ENCODE measurements at places on chromosomes 1 and 21.
A peak's percentile ranks its signal among the peaks of the same experiment; 100 is the strongest.

DNA sequence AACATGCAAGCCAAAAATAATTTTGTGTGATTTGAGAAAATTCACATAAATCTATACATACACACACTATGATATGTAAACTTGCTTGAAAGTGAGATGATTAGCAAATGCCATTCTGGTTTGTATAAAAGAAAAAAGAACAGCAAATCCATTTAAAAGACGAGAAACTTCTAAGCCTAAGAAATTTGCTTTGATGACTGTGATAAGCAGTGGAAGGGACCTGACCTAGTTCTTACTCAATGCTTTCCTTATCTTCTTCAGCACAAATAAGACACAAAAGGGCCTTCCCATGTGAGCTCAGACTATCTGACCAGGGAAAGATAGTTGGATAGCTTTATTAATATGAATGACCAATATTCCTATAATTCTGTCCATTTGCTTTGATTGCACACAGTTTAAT is 25.3 kb upstream of the NMNAT2 start:
- DNase-seq: no peak

DNA sequence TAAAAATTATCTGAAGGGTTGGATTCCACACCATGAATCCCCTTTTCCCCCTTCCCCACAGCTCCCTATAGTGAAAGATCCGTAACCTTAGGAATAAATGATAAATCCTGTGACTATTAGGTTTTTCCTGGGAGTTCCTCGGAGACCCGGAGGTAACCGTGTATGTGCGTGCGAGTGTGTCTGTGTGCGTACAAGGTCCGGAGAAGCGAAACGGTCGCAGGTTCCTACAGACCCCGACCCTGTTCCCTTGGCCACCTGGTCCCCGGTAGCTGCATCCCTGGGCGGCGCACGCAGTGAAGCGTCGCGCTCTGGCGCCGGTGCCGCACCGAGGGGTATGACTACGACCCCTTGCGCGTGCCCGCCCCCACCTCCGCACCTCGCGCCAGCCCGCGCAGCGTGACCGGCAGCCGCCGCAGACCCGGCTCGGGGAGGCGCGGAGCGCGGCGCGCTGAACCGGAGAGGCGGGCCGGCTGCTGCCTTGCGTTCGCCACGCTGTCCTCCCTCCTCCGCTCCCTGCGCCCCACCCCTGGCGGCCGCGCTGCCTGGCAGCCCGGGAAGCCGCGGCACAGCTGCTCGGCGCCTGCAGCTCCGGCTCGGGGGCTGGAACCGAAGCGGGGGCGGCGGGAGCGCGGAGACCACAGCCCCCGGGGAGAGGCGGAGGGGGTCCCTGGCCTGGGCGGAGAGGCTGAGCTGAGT is at the start of gene AK5:
TSS of gene AK5 (plus strand) at position 529 of the 696 bp plus-strand sequence. CDS start 295 bp downstream, outside the sequence.
- DNase-seq: no peak

DNA sequence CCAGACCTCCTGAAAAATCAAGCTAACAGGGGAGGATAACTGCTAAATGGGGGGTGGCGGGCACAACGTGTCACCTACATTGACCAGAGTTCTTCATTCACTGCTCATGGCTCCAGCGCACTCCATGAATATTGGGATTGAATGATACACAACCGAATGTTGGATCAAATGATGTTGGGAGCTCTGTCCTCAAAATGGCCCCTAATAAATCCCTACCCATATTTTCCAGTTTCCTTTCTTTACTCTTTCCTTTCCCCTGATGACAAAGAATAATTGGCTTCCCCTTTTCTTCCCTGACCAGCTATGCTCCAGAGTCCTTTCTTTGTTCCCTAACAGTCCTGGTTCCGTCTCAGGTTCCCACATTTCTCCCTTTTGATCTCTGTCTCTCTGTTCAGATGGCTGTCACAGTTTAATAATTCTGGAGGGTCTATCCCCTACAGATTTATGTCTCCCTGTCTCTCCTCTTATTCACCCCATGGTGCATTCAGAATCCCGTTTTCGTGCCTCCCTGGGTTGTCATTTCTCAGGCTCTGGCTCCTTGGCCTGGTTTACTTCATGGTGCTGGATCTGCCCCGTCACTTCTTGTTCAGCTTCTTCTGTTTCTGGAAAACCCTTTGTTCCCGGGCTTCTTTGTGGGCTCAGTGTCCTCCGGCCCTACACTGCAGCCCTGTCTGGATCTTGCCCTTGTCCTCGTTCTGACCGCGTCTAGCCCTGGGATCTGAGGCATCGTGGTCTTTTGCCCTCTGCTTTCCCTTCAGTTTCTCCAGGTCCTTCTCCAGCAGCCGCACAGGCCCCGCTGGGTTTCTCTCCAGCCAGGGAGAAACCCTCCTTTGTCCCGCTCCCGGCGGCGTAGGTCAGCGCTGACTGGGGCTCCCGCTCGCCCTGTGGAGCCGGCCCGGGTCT is 78.3 kb downstream of the NDUFS5 start:
- DNase-seq: no peak

- no peak for DNase-seq
These were observed 310.0 kb upstream of the C1orf174 start for GRCh38 chr1:4210043-4210442.

DNA sequence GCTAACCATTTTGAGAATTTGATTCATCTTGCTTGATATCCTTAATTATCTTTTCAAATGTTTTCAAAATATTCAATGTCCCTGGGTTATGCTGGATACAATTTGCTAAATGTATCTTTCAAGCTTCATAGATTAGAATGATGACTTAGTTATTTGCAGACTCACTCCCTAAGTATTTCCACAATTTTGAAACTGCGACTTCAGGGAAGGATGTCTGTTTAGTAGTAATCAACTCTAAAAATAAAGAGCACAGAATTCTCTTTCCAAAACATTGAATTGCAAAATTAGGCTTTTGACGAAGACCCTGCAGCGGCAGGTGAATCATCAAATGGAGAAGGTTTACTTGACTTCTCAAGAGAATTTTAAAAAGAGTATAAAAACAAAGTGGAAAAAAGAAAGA is 14.2 kb downstream of the RGS1 start:
- DNase-seq: no peak

- DNase-seq: no peak
These were observed 342.1 kb upstream of the NR5A2 start for GRCh38 chr1:199685369-199685768.

DNA sequence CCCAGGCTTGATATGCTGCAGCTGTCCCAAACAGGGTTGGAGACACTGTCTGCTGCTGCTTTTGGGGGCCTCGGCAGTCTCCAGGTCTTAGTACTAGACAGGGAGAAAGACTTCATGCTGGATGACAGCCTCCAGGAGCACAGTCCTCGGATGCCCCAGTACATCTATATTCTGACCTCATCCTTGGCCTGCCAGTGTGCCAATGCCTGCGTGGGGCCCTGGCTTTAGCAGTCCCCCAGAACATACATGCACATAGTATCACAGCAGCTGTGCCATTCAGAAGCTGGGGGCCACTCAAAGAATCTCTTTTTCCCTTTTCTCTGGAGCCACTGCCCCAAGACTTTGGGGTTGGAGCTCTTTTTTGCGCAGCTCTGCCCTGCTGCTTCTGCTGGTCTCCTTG is 4.4 kb upstream of the ZSCAN20 start:
- DNase-seq: no peak

DNA sequence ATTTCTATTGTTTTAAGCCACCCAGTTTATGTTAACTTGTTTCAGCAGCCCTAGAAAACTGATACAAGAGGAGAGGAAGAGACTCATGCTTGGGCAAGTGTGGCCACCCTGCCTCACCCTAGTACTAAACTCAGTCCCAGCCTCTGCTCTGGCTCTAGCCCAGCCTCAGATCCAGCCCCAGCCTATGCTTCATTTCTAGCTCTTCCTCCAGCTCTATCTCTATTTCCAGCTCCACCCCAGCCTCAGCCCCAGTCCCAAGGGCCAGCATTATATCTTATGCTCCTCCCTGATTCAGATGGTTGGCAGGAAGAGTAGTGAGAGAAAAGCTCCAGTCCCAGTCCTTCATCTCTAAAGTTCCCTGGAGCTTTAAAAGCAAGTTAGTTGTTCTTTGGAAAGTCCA is 535.5 kb downstream of the PTPRC start:
- DNase-seq: no peak

DNA sequence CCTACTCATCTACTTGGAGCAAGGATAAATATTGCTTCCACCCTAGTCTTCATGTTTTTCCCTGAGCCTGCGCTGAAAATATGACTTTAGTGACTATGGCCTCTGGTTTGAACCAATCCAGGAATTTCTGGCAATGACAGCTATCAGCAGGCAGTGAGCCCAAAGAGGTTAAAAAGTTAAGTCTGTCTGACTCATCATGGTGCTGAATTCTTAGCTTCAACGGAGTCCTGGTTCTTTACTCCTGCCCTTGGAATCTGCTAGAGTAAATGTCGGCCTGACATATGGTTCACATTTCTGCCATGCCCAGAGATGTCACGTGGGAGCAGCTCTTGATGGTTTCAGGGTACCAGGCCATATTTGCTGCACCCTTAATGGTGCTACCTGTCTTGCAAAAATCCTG is 351.6 kb upstream of the PLXNA2 start:
- DNase-seq: peak; percentile 19

DNA sequence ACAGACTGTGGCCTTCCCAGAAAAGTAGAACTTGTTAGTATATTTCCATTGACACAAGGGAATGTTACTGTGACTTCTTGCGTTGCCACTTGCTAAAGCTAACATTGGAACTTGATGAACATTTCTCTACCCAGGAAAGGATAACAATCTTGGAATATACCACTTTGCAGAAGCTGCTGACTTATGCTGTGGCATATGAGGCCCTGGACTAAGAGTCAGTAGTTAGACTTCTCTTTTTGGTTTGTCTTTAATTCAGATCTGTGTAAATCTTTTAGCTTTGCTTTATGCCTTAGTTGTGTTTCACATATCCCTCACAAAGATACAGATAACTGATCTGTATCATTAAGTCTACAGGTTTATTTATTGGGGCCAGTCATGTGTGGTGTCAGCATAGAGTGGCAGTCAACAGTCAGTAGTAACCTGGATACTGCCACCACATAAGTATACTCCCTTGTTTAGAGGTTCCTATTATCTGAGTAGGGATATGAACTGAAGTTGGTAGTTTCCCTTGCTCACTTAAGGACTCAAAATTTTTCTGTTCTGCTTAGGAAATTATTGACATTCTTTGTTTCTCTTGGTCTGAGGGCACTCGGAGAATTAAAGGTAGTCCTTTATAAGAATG is 14.7 kb downstream of the RNF2 start:
- DNase-seq: no peak

DNA sequence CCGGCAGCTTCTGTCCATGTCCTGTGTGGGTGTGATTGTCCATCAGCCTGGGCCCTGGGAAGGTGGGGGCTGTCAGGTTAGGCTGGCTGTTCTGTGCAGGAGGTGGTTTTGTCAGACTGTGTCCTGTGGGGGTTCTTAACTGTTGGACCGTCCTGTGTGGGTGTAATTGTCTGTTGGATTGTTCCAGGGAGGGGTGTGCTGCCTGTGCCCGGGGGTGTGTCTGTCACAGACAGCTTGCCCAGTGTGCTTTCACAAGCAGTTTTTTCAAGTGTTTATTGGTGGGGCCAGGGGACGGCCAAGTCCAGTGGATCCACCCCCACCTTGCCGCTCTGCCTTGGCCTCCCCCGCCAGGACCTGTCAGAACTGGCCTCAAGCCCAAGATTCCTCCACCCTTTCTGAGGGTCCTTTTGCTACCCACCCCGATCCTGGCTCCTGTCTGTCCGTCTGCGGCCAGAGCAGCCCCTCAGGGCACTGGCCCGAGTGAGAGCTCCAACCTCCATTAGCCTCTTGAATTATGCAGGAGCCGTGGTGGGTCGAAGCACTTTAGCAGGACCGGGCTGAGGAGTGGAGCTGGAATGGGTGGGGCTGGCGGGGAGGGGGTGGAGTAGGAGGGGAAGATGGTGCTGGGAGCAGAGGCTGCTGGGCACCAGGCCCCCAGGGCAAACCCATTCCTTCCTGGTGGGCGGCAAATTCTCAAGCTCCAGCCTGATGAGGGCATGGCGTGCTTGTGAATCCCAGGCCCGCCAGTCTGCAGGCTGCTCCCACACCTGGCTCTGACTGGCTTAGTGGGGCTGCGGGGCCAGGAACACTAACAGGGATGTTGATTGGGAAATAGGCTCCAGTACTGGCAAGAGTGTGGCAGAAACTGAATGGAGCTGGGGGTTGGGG is 47.2 kb downstream of the PTPRF start:
- DNase-seq: no peak

GRCh38 chr1:21655748-21656147 is 13.4 kb downstream of the RAP1GAP start:
- DNase-seq: no peak

DNA sequence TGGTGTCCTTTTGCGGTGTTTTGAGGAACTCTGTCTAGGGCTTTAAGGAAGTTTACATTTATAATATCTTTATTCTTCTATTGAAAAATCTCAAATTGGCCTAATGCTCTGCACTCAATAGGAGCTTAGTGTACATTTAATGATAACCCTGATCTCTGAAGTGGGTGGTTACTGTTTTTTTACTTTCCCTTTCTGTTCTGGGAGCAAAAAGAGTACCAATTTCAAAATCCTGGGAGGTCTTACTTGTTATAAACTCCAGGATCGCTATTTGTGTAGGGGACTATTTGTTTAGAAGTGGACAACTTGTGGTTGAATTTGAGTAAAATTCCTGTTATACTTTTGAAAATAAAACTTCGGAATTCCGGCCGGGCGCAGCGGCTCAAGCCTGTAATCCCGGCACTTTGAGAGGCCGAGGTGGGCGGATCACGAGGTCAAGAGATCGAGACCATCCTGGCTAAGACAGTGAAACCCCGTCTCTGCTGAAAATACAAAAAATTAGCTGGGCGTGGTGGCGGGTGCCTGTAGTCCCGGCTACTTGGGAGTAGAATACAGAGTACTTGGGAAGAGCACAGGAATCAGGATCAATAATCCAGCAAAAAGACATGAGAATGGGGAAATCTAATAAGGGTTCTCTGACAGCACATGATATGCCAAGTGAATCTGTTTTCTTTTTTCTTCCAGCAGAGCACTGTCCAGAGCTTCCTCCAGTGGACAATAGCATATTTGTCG is 1.1 kb downstream of the C4BPB start:
- DNase-seq: no peak

GRCh38 chr21:45374826-45375455 is 30.0 kb upstream of the COL18A1 start:
- DNase-seq: no peak

GRCh38 chr1:236516929-236517704 is 6.7 kb upstream of the LGALS8 start:
- DNase-seq: no peak

GRCh38 chr21:42336054-42336453 is 14.7 kb downstream of the TFF2 start:
- DNase-seq: no peak

DNA sequence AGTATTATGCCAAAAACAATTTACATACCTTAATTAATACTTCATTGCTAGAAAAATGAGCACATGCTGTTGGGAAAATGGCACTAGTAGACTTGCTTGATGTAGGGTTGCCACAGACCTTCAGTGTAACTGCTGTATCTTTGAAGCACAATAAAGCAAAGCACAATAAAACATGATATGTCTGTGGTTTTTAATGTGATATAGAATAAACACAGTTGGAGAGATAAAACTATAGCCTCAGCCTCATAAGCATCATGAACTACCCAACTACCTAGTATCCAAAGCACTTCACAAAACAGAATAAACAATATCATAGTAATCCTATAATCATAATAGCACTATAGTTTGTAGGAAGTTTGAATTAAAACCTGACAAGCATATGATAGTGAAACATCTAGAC is 143.5 kb downstream of the SYT14 start:
- DNase-seq: no peak

- no peak for DNase-seq
These were observed 240.5 kb downstream of the LTN1 start for GRCh38 chr21:28752131-28752530.

- DNase-seq: no peak
These were observed 120.8 kb downstream of the DMRTB1 start for GRCh38 chr1:53580009-53580400.

Data from NCI-H446 treated with DMSO at 0.1 percent for 48 hours (cell line).